ENCODE measurements at places on chromosomes 5 and 9.

DNA sequence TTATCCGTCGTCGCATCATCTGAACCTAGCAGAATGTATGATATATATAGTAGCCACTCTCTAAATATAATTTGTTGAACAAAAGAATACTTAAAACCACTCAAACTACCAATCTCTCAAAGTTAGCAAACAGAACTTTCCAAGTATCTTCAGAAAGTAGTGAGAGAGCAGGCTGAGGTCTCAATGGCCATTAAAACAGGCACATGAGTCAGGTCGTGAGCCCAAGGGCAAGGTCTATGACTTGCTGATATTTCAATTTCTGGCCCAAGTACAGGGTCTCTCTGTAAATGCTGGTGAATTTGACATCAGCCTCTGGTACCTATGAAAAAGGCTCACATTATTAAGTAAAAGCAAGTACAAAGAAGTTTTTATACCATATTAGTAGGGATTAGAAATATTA, 95.1 kb downstream of the GPR21 start:
- no peak for DNase-seq

GRCh38 chr5:124310453-124310852, 436.0 kb downstream of the ZNF608 start:
- no peak for DNase-seq

GRCh38 chr5:107772418-107773310, 101.9 kb upstream of the EFNA5 start:
- DNase-seq, result no peak

DNA sequence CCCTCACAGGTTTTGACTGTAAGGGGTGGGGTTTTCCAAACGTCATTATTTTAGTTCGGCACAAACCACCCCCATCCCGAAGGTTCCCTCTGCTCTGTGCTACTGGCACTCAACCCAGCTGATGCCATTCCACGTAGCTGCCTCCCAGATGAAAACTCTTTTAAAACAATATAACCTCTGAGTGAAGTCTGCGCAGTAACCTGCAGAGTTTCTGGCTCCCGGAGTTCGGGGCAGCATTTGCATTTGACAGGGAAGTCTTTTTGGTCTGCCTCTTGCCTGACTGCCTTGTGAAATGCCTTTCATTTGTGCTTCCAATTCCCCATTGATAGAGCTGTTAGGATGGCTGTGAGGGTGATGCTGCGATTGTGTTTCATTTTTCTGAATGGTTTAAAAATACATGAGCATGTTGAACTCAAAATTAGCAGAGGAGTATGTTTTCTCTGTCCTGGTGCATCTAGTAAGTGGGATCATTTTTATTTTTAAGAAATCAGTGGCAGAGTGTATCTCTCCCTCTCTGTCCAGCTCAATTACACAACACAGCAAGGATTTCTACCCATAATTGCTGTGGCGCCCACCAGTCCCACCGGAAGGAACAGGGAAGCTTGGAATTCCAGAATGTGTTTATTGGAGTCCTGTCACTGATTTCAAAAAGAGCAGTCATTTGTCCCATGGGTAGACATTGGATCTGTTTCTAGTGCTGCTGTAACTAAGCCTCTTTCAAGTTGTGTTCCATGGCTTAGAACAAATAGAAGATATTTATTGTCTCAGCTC, 24.8 kb downstream of the ADCY2 start:
- DNase-seq, result no peak

- no peak for DNase-seq
These were observed 30.0 kb downstream of the XPA start for GRCh38 chr9:97666907-97667686.

DNA sequence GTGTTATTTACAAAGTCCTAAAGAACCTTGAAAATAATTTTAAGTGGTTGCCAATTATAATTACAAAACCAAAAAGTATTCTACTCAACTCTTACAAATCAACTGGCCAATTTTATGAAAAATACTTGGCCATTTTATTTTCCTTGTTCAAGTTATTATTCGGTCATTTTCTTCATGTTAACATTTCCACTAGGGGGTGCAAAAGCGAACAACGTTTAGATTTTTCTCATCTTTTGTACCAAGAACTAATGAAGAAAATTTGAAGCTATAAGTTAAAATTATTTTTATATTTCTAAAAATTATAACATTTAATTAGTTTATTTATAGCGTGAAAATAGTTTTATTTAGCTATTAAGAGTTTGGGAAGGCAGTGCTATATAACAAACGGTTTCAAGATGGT, 1453.3 kb downstream of the MAT2B start:
- no peak for DNase-seq

DNA sequence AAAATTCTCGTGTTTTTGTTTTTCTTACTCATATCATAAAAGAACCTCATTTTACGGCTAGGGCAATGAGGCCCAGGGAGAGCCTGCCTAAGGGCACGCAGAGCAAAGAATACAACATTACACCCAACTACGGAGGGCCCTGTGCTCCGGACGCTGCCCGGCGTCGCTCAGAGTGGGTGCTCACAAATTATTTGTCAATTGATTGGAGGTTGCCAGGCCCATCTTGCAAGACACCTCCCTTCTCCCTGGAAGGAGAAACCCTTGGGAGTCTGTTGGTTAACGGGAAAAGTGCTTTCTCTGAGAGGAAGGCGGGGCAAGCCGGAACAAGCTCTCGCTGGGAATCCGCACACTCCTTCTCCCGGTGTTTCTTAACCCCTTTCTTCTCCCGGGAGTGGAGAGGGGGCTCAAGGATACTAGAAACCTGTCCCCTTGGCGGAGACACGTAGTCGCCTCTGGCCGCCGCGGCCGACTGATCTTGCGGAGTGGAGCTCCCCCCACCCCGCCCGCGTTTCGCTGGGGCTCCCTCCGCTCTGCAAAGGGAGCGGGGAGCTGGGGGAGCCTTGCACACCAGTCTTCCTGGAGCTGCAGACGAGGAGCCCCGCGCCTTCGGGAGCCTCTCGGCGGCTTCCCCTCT, 599.3 kb upstream of the SGCD start:
- DNase-seq, result no peak

- DNase-seq, result no peak
These were observed 385.8 kb downstream of the PTPRD start for GRCh38 chr9:10226996-10227395.

GRCh38 chr9:93663877-93664548, 87.6 kb downstream of the PHF2 start:
- no peak for DNase-seq

GRCh38 chr9:81558091-81558830, 131.1 kb downstream of the TLE1 start:
- no peak for DNase-seq

GRCh38 chr5:17289681-17290539, 72.5 kb downstream of the BASP1 start:
- no peak for DNase-seq

- no peak for DNase-seq
These were observed 25.0 kb downstream of the SH3TC2 start for GRCh38 chr5:149037817-149038216.

- DNase-seq, result no peak
These were observed 25.0 kb downstream of the LMNB1 start for GRCh38 chr5:126801992-126802294.

DNA sequence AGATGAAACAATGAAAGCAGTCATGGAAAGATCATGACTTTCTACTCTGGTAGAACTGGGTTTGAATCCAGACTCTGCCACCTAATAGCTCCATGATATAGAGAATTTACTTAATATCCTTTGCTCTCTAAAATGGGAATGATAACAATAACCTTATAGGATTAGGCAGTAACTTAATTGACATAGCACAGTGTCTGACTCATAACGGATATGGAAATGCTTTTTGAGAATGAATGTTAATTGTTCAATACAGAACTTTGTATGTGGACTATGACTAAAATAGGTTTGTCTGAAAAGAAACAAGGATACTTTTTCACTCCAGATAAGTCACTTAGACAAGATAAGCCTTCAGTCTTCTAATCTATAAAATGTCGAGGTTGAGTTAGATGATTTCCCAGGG, 330.7 kb downstream of the PTPRD start:
- DNase-seq, result no peak

DNA sequence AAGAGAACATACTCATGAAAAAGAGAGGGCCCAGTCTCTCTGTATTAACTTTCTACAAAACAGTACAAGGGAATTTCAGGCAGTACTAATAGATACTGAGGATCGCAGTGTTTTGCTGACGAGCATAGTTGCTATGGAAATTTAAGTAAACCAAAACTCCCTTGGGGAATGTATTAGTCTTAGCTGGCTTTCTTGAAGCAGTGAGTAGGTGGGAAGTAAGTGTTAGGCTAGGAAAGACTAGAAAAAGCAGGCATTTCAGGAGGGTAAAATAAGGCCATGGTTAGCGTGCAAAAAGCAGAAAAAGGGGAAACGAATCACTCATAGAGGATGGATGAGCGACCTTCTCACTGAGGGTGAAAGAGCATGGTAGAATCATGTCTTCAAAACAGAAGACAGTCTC, 84.3 kb upstream of the ACTBL2 start:
- no peak for DNase-seq

DNA sequence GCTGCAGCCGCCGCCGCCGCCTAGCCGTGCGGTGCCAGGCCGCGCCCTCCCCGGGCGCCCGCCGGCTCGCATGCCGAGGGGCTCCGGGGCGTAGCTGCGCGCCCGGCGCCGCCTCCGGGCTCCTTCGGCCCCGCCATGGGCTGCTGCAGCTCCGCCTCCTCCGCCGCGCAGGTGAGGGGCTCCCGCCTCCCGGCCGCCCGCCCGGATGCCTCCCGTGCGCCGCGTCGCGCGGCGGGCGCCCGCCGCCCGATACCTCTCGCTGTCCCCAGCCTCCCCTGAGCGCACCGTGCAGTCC, 230 bp downstream of the SLC44A1 start:
- DNase-seq, result no peak

DNA sequence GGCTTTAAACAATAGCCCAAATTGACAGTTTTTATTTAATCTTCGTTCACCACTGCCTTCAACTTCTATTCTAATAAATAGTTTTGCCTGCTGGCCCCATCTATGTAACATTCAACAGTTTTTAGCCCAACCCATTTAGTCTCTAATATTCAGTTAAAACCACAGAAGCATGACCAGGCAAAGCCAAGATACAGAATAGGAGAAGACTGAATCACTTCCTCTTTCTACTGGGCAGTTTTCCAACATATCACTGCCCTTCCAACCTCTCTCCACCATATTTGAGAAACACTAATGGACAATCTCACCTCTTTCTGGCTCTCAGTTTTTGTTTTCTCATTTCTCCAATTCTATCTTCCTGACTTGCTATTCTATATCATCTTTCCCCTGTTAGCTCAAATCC, 352.9 kb downstream of the DNAH5 start:
- DNase-seq, result no peak

DNA sequence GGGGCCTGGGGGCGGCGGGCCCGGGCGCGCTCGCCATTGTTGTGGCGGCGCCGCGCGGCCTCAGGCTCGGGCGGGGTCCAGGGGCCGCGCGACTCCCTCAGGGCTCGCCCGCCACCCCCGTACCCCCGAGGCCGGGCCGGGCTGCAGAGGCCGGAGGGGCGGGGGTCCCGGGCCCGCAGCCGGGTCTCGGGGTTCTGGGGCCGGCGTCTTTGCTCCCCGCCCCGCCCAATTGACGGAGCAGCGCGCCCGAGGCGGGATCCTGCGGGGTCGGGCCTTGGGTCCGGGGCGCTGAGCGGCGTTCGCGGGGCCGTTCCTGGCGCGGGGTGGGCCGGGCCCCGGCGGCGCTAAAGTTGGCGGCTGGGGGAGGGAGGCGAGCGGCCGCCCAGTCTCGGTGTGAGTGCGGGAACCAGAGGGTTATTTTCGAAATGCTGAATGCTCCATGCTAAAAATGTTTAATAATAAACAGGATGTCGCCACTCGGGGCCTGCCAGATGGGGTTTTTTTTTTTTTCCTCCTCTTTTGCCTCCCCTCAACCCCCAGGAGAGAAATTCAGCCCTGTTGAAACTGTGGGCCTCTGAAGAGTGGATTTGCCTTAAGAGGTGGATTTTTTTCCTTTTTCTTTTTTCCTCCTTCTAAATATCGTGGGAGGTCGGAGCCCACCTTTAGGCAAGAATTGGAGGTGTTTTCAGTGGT, 724 bp downstream of the PRRC2B start:
- DNase-seq, result no peak

- DNase-seq, result no peak
These were observed 9.3 kb downstream of the HMGXB3 start for GRCh38 chr5:150009671-150010387.

- no peak for DNase-seq
These were observed 602 bp upstream of the CD274 start for GRCh38 chr9:5449521-5450358.

DNA sequence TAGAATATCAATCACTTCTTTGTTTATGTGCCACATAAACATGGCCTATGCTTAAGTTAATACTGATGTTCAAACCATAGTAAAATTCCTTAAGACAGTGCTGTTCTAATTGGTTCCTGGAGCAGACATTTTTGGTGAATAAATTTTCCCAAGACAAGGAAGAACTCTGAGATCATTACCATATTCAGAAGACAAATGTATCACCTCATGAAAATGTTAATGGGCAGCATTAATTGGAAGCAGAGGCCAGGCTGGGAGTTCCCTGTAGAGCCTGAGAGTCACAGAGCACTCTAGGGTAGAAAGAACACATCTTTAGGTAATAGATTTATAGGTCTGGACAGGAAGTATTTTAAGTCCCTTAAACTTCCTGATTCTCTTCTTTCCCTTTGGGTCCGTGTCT, 240.2 kb downstream of the MAN2A1 start:
- no peak for DNase-seq

- DNase-seq, result no peak
These were observed 37.6 kb upstream of the ANGPTL2 start for GRCh38 chr9:127159949-127160610.

DNA sequence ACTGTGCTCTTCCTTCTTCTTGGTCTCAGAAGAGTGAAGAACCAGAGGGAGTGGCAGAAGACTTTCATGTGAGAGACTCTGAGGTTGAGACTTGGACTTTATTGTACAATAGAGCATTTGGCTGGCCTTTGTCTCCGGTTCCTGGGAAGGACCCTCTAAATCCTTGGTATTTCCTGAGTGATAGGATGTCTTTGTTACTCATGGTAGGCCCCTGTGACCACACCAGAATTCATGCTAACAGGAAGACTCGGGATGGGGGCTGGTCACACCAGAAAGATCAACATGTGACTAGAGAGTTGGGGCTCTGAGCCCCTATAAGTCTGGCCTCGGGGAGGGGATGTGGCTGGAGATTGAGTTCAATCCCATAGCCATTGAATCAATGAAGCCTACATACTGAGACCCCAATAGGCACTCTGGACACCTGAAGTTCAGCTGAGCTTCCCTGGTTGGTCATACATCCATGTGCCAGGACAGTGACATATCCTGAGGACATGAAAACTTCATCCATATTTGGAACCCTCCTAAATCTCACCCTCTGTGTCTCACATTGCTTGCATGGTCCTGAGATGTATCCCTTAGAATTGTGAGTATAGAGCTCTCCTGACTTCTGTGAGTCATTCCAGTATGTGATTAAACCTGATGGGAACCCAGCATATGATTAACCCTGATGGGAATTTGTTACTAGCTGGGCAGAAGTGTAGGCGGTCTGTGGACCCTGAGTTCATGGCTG, 201.7 kb downstream of the GADD45G start:
- DNase-seq, result no peak

- DNase-seq, result no peak
These were observed 38.3 kb downstream of the MAP3K1 start for GRCh38 chr5:56853698-56854097.

- DNase-seq, result no peak
These were observed 722 bp upstream of the ERGIC1 start for GRCh38 chr5:172833372-172833685.

GRCh38 chr5:148314187-148314586, 2.0 kb downstream of the SPINK7 start:
- no peak for DNase-seq

All from activated CD4-positive, alpha-beta T cell treated with anti-CD3 and anti-CD28 coated beads for 24 hours (primary cell).